ENCODE measurements at places on chromosomes 2 and 18. TPM values are rescaled to one million over a fixed set of nuclear protein-coding genes. Genes with fewer than 3 reads are reported as not detected.

GRCh38 chr18:77708826-77709506 lies 459.3 kb downstream of the GALR1 start:
- DNase-seq, result no peak

DNA sequence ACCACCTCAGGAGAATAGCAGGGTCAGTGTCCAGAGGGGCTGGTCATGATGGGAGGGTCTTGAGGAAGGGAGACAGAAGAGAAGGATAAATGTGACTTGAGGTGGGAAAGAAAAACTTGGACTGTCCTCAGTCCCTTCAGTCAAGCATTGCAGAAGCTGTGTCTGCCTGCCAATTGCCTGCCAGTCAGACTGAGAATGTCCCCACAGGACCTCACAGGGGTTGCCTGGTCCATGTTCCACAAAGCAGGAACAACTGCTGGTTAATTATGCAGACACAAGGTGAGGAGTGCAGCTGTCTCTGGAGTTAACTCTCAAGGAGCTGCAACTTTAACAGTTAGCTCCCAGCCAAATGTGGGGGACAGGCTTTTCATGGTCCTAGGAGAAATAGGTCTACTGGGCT lies 75.7 kb downstream of the TRIM43 start:
- DNase-seq, result no peak

- DNase-seq, result no peak
These were observed 164.0 kb upstream of the SIX3 start for GRCh38 chr2:44777537-44777936.

DNA sequence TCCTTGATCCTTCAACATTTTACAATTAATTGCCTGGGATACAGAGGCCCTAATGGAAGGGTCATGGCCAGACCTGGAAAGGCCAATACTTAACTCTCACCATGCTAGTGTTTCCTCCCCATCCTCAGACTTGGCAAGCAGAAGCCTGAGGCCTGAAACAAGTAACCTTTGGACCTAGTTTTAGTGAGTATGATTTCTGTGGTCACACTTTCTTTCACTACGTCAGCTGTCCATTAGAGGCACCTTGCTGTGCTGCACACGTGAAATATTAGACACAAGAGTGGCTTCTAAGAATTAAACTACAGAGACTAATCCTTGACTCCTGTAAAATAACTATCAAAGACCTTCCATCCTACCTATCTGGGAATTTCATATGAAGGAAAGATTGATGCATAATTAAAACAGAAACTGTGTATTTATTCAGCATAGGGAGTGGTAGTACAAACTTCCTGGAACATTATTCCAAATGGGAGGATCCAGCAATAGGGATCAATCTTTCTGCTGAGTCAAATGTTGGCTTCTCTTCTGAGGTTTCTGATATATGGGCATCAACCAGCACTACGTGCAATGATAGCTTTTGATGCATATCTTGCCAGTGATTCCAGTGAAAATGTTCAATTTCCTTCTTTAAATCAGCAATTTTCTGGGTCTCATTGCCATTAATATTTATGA lies 249.7 kb downstream of the IKZF2 start:
- no peak for DNase-seq

GRCh38 chr18:3794537-3795348 lies 344.8 kb downstream of the TGIF1 start:
- DNase-seq, result no peak

DNA sequence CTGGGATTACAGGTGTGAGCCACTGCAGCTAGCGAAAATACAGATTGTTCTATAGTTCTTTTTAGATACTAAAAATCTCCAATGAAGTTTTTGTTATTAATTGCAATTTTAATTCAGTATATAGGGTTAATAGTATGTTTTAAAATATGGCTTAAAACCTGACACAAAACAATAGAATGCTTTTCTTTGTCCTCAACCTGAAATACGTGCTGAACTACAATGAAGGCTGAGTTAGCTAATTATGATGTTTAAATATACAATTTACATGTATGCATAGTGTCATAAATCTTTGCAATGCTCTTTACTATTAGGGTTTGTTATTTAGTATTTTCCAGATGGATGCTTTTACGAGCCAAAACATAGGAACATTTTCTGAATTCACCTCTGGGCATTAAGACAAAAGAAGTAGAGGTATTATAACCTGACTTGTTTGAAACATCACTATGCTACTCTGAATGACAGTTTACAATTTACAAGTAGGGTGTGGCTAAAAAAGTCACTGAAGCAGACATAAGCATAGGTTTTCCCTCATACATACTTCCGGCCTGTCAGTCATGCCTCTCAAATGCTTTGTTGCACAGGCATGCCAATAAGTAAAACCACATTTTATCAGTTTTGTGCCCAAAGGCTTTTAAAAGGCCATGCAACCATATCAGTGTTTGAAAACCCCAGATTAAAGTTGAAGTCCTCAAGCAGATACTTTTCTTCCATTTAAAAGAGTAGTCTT lies 168.3 kb downstream of the OTX1 start:
- no peak for DNase-seq

DNA sequence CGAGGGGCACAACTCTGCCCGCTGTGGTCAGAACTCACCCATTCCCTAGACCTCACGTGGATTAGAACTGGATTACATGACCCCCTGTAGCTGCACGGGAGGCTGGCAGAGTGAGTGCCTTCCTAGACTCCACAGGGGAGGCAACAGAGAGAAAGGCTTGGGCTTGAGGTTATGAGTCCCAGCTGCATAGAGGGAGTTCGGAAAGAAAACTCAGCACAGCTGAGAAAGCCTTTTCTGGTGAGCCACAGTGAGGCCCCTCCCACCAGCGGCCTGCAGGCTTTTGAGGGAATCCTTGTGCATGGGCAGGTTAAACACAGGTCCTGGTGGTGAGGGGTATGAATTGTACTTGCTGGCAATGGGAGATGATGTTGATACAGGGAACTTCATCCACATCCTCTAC lies 217.3 kb downstream of the FHOD3 start:
- no peak for DNase-seq

- no peak for DNase-seq
These were observed 937 bp upstream of the LANCL1 start for GRCh38 chr2:210477496-210477895.

- no peak for DNase-seq
These were observed 57.3 kb upstream of the PSMD14 start for GRCh38 chr2:161250864-161251436.

- DNase-seq, result peak; percentile 67
These were observed 123.9 kb upstream of the SLC1A4 start for GRCh38 chr2:64865073-64865830.

- DNase-seq, result no peak
These were observed 29.6 kb downstream of the ARHGAP15 start for GRCh38 chr2:143158551-143159485.

DNA sequence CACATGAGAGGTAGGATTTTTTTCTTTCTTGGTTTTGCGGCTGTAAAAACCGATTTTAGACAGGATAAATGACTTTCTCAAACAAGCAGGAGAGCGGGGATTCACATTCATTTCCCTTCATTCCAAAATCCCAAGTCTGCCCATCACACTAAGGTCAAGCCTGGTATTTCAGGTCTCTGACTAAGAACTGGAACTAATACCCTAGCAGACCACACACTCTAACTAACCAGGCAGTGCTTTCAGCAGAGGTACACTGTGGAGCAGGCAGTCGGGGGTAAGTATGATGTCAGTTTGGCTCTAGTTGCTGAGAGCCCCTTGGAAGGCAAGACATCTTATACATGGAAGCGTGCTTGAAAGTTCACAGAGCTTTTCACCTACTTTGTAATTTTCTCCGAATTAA lies 128.1 kb upstream of the LHCGR start:
- DNase-seq, result no peak

- DNase-seq, result no peak
These were observed 226.6 kb downstream of the ANKRD30B start for GRCh38 chr18:14974576-14974975.

The OTOS gene
- total RNA-seq, result not detected

The DES gene
- total RNA-seq, result 12,653 TPM

The IL36RN gene
- not detected for total RNA-seq

The CYTIP gene
- total RNA-seq, result 2.3 TPM

The DYNC2LI1 gene
- total RNA-seq, result 11.4 TPM

The C2orf49 gene
- 19.4 TPM for total RNA-seq

The REG1B gene
- not detected for total RNA-seq

The PLEK gene
- 2.3 TPM for total RNA-seq

The EFR3B gene
- 2.1 TPM for total RNA-seq

The IL1A gene
- 0.12 TPM for total RNA-seq
